ENCODE measurements at places on chromosomes 2 and 18.

GRCh38 chr2:42961385-42961811, 169.0 kb upstream of the HAAO start:
- no peak for DNase-seq

GRCh38 chr18:75790111-75790510, 362.6 kb upstream of the SMIM21 start:
- DNase-seq = no peak

DNA sequence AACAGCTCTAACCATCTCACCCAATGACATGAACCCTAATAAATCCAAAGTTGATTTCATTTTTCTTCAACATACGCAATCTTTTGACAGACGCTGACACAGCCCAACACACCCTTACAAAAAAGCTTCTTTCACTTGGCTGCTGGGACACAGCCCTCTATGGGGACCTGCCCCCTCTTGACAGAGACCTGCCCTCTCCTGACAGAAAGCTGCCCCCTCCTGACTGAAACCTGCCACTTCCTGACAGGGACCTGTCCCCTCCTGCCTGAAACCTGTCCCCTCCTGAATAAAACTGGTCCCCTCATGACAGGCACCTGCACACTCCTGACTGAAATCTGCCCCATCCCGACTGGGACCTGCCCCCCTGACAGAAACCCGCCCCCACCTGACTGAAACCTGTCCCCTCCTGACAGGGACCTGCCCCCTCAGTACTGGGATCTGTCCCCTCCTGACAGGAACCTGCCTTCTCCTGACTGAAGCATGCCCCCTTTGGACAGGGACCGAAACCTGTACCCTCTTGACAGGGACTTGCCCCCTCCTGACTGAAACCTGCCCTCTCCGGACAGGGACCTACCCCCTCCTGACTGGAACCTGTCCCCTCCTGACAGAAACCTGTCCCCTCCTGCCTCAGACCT, 87.9 kb downstream of the PXDN start:
- DNase-seq = no peak

- DNase-seq = no peak
Measured at GRCh38 chr2:3066831-3067230, 310.8 kb downstream of the EIPR1 start.

- no peak for DNase-seq
Measured at GRCh38 chr2:105447476-105447875, 48.6 kb upstream of the FHL2 start.

- DNase-seq = no peak
Measured at GRCh38 chr2:28172114-28172898, 220.4 kb upstream of the FOSL2 start.

DNA sequence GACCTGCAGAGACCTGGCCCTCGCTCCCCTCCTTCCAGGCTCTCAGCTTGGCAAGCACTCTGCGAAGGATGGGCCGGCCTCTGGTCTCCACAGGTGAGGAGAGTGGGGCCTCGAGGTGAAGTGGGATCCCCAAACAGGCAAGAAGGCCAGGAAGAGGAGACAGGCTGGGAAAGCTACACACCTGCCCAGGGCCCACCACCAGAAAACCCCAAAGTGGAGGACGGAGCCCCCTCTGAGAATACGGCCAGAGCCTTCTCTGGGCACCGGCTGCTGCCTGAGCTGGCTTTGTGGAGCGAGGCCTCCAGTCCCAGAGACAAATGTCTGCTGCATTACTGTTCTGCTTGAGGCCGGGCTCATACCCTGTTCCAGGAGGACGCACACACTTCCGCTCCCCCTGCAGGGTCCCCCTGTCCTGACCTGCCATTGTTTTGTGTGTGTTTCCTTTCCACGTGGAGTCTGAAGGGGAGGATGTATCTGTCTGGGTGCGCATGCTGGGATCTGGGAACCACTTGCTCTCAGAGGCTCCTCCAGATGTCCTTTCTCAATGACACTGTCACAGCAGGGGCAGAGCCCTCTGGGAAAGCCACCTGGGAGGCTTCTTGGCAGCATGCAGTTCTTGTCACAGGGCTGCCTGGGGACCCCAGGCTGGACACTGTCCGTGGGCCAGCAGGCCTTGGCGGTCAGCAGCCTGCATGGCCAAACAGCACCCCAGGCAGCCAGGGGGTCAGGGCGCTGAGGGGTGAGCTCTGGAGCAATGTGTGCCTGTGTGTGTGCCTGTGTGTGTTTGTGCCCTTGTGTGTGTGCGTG, 20.8 kb downstream of the KCNF1 start:
- DNase-seq = no peak

DNA sequence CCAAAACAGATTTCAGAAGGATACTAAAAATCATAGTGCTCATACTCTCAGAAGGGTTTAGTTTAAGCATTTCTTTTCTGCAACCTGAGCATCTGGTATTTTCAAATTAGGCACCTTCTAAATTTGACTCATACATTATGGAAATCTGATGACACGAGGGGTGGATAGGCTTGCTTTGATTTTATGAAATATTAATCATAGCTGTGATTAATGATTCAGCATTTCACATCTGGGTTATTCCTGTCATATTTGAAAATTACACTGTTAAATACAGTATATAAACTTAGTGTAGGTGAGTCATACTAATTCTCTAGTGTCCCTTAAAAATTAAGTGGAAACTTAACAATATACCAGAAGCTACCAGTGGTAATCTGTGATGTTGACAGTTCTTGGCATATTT, 47.7 kb downstream of the MRPS9 start:
- no peak for DNase-seq

- DNase-seq = no peak
Measured at GRCh38 chr2:233034091-233034882, 1.8 kb downstream of the NEU2 start.

- peak; percentile 60 for DNase-seq
Measured at GRCh38 chr18:55589625-55590291, 1.8 kb upstream of the TCF4 start.

GRCh38 chr18:2570772-2571199, 519 bp downstream of the METTL4 start:
- peak; percentile 56 for DNase-seq

DNA sequence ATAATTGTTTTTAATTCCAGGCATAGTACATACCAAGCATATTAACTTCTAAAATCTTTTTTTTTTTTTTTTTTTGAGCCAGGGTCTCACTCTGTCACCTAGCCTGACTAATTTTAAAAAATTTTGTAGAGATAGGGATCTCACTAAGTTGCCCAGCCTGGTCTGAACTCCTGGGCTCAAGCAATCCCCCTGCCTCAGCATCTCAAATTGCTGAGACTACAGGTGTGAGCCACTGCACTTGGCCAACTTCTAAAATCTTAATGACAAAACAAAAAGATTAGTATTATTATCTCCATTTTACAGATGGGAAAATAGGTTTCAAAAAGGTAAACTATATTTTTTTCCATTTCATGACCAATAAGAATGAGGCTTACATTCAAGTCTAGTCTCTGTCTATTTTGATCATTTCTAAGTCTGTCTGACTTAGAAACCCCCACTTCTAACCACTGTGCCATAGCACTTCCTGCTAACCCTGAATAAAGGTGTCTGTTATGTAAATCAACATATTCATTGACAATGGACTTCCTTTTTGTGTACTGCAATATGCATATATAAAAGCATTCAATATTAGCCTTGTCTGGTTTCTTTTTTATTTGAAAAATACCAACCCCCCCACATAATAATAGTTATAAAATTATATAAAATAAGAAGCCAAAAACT, 28.7 kb upstream of the ZEB2 start:
- no peak for DNase-seq

GRCh38 chr18:26653943-26654615, 105.7 kb upstream of the KCTD1 start:
- no peak for DNase-seq

All from HTR-8/SVneo (cell line).